ENCODE measurements at places on chromosomes 3 and 15. TPM values are rescaled to one million over a fixed set of nuclear protein-coding genes. Genes with fewer than 3 reads are reported as not detected.

- DNase-seq: no peak
These were observed 42.0 kb downstream of the RASA2 start for GRCh38 chr3:141528800-141529199.

CCDC80 gene
- total RNA-seq: 58.4 TPM

NAALADL2 gene
- total RNA-seq: 9.1 TPM

DNA sequence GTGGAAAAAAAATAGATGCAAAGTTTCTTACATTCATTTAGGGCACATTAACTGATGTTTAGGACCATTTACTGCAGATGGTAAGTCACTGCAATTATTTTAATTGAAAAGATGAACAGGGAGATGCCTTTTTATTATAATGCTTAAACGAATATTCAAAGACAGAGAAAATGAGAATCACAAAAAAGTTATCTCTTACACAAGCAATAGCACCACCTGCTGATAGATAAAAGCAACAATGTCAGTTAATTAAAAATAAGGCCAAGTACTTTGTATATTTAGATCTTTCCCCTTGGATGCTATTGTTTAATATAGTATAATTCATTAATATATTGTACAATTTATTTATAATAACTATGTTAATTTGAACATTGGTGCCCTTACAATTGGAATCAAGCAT is 55.9 kb downstream of the IFT80 start:
- no peak for DNase-seq

DNA sequence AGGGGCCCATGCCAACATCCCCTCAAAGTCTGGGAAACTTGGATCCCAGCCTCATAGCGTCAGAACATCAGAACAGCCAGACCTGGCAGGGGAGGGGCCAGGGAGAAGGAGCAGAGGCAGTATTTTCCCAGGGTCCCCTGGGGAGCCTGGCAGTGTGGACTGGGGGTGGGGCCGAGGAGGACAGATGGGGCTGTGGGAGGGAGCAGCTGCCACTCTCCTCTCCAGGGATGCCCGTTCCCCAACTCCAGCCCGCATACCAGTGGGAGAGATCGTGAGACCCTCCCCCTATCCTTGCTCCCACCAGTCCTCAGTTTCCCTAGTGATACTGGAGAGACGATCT is 6.5 kb upstream of the DNAJB8 start:
- DNase-seq: no peak
